ENCODE measurements at places on chromosomes 2 and 18.

GRCh38 chr2:26712486-26713465, 20.3 kb downstream of the KCNK3 start:
- peak; percentile 73 for DNase-seq

- DNase-seq = no peak
Observed at GRCh38 chr2:171260471-171261424, 100.1 kb upstream of the TLK1 start.

GRCh38 chr18:8034674-8035073, 467.6 kb downstream of the PTPRM start:
- DNase-seq = no peak

GRCh38 chr2:66445925-66446871, 11.3 kb downstream of the MEIS1 start:
- no peak for DNase-seq

- no peak for DNase-seq
Observed at GRCh38 chr2:12273111-12273510, 443.6 kb upstream of the TRIB2 start.

GRCh38 chr2:184799379-184799778, 201.1 kb downstream of the ZNF804A start:
- no peak for DNase-seq

Data from NCI-H2081 (cell line).